Heart left ventricle (tissue), 16 donors: ENCODE measurements at places on chromosomes 3 and 15. TPM values are rescaled to one million over a fixed set of nuclear protein-coding genes. Genes with fewer than 3 reads are reported as not detected.

Gene POTEB2
- not detected for total RNA-seq

GRCh38 chr3:62151591-62151990 is 221.8 kb downstream of the FEZF2 start:
- DNase-seq, result no peak

- no peak for DNase-seq
These were observed 43.4 kb upstream of the MRPS22 start for GRCh38 chr3:139300416-139300815.

- no peak for DNase-seq
These were observed 25.4 kb downstream of the SEMA6D start for GRCh38 chr15:47742742-47743141.
